CD4-positive, alpha-beta T cell treated with Interleukin-6 at 100 ng/mL for 8 hours (primary cell): ENCODE measurements at places on chromosomes 3 and 15.
A peak's percentile ranks its signal among the peaks of the same experiment; 100 is the strongest.

- DNase-seq = no peak
These were observed 46.2 kb upstream of the TBC1D23 start for GRCh38 chr3:100214574-100214964.

DNA sequence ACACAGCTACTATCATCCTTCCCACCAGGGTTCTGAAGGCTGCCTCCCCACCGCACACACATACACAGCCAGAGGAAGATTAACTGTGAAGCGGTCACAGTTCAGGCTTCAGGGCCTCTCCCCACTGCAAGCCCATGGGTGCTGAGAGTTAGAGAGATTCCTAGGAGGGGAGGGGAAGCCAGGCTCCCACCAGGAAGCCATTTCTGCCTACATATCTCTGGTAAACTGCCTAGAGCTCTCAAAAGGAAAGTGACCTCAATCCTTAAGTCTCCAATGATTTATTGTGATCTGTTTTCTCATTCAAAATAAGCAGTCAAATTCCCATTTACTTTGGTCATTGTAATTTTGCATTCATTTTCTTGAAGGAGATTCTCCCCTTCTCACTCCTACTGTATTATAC, 141.0 kb upstream of the BNIP2 start:
- DNase-seq = no peak

DNA sequence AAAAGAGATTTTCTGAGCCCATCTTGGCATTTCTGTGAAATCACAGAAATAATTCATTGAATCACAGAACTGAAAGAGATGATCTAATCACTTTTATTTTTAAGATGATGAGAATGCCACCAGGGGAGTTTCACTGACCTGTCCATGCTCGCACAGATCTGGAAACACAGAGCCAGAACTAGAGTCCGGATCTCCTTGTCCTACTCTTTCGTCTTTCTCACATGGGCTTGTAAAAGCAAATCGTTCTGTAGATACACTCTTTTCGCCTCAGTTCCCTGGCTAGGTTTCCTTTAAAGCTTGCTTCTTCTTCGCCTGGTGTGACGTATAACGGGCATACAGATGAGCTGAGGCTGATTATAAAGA, 122.5 kb upstream of the SPRED1 start:
- DNase-seq = no peak

- DNase-seq = no peak
These were observed 5.3 kb downstream of the PLSCR2 start for GRCh38 chr3:146464005-146464595.

- no peak for DNase-seq
These were observed 221.3 kb downstream of the DTWD1 start for GRCh38 chr15:49842031-49842730.

- DNase-seq = no peak
These were observed 35.8 kb downstream of the CLDN11 start for GRCh38 chr3:170454509-170454908.

- DNase-seq = no peak
These were observed 44.1 kb downstream of the CHST2 start for GRCh38 chr3:143163562-143164100.

- DNase-seq = no peak
These were observed 262.6 kb upstream of the TPM1 start for GRCh38 chr15:62779899-62780298.

GRCh38 chr3:64462203-64462602, 225.6 kb downstream of the ADAMTS9 start:
- DNase-seq = no peak

GRCh38 chr15:55632434-55632833, 44.3 kb upstream of the PYGO1 start:
- no peak for DNase-seq

- no peak for DNase-seq
These were observed 34.9 kb downstream of the SIN3A start for GRCh38 chr15:75416584-75416983.

- no peak for DNase-seq
These were observed 14.5 kb upstream of the SLC6A1 start for GRCh38 chr3:10977892-10978510.

DNA sequence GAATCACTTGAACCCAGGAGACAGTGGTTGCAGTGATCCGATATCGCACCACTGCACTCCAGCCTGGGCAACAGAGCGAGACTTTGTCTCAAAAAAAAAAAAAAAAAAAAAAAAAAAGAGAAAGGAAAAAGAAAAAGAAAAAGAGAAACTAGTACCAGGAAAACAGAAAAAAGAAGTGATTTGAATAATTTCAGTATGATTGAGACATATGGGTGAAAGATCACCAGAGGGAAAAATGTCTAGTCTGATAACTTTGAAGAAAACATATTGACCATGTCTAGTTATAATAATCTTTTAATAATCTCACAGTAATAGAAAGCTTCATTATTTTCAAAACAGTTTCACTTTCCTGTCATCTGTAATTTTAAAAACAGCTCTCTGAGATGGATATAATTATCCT, 16.4 kb downstream of the TGFBR2 start:
- DNase-seq = no peak

- DNase-seq = no peak
These were observed 24.4 kb downstream of the P3H2 start for GRCh38 chr3:190096345-190096744.

GRCh38 chr3:43000387-43000786, 21.3 kb downstream of the GASK1A start:
- DNase-seq = no peak

DNA sequence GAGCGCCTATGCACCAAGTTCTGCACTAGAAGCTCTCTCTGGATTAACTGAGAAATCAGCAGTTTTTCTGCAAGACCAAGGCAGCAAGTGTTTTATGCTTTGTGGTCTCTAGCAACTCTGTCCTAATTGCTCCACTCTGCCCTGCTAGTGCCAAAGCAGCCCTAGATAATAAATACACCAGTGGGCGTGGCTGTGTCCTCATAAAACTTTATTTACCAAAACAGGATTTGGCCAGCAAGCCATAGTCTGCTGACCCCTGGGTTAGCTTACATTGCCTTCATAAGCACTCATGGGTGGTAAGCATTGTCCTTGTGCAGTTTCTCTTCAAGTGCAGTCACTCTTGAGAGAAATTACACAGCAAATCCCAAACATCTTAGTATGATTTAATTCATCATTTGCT, 30.7 kb upstream of the SLC24A5 start:
- no peak for DNase-seq

- no peak for DNase-seq
These were observed 30.3 kb upstream of the C15orf39 start for GRCh38 chr15:75171408-75171807.

- no peak for DNase-seq
These were observed 92.4 kb upstream of the WNT5A start for GRCh38 chr3:55579496-55579895.

GRCh38 chr3:169153656-169154055, 509.9 kb downstream of the MECOM start:
- DNase-seq = no peak

DNA sequence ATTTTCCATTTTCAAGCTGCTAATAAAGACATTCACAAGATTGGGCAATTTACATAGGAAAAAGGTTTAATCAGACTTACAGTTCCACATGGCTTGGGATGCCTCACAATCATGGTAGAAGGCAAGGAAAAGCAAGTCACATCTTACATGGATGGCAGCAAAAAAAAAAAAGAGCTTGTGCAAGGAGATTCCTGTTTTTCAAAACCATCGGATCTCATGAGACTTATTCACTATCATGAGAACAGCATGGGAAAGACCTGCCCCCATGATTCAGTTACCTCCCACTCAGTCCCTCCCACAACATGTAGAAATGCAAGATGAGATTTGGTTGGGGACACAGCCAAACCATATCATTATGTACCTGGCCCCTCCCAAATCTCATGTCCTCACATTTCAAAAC, 202.0 kb downstream of the FNDC3B start:
- DNase-seq = no peak

- no peak for DNase-seq
These were observed 209.5 kb upstream of the SUCLG2 start for GRCh38 chr3:67863869-67864268.

- peak; percentile 76 for DNase-seq
These were observed 20.3 kb downstream of the FAM98B start for GRCh38 chr15:38474155-38474757.

DNA sequence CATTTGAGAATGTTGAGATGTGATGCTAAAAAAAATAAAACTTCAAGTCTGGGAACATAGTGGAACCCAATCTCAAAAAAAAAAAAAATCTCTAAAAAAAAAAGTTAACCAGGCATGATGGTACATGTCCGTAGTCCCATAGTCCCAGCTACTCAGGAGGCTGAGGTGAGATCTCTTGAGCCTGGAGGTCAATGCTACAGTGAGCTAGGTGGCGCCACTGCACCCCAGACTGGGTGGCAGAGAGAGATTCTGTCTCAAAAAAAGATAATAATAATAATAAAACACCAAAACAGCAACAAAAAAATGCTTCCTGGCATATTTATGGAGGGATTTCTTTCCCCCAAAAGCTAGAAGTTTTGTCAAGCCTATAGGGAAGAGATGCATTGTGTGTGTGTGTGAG, 361.6 kb downstream of the ROBO1 start:
- DNase-seq = no peak

GRCh38 chr3:134846911-134847317, 51.9 kb downstream of the EPHB1 start:
- DNase-seq = no peak

- no peak for DNase-seq
These were observed 196.6 kb downstream of the EBLN2 start for GRCh38 chr3:73258057-73258456.

- DNase-seq = no peak
These were observed 4.6 kb upstream of the SAMMSON start for GRCh38 chr3:69994919-69995318.
